Activated CD4-positive, alpha-beta T cell treated with anti-CD3 and anti-CD28 coated beads, Interleukin-2, amount 50 U/mL, for 16 hours (primary cell): ENCODE measurements at places on chromosomes 7 and 10.

DNA sequence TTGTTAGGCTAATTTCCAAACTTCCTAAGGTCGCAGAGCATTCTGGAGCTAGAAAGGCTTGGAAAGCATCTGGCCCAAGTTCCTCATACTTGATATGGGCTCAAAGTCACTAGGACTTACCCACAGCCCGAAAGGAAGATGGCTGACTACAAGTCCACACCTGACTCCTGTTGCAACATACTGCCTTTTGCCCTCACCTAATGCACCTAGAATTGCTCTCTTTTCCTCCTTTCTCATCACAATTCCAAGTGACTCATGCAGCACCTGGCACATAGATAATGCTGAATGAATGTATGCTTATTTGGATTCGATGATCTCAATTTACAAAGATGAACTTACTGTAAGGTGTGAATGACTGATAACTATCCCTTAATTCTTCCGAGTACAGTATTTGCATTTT, 131.5 kb downstream of the SORBS1 start:
- no peak for DNase-seq

DNA sequence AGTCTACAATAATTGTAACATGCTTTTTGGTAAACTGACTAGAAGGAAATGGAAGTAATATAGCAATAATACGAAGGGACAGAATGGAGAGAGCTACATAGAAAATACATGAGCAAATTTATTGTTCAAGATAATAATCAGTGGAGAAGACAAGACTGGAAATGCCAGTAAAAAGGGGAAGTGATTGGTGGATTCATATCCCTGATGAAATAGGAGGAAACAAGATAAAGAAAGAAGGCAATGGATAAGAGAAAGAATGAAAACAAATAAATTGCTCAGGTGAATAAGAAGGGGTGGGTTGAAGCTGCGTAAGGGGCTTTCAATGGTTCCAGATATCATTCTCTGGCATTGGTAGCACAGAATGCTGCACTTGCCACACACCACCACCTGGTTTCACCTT, 135.9 kb downstream of the LRRN3 start:
- no peak for DNase-seq

DNA sequence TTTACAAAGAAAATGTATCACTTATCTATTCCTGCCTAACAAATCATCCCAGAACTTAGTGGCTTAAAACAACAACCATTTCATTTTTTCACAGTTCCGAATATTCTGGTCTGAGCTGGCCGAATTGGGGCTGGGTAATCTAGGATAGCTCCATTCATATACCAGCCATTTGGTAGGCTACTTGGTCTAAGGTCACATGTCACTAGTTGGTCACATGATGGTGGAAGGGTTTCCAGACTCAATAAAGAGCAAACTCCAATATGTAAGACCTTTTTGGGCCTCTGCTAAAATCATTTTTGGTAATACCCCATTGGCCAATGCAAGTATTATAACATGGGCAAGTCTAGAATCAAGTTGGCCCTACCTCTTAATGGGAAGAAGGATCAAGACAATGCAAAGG, 55.3 kb upstream of the FGL2 start:
- no peak for DNase-seq

DNA sequence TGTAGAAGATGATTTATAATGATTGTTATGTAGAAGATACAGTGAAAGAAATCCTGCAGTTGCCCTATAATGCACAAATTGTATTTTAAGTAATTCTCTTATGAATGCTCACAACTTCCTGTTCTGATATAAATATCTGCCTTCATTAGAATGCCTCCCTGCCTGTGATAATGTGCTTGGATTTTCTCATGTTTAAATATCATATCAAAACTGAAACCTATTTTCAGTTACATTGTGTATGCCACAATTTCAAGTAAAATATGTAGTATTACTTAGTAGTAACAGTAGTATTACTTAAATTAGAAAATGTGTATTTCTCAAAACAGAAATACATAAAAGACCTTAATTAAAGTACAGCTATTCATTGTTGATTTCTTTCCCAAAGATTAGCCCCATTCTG, 41.1 kb upstream of the TFEC start:
- no peak for DNase-seq

- no peak for DNase-seq
Measured at GRCh38 chr7:87959336-87959735, 25.3 kb downstream of the ADAM22 start.

- DNase-seq, result no peak
Measured at GRCh38 chr7:68348401-68348800, 1249.9 kb upstream of the AUTS2 start.

GRCh38 chr10:108562105-108562504, 1361.2 kb downstream of the XPNPEP1 start:
- no peak for DNase-seq

DNA sequence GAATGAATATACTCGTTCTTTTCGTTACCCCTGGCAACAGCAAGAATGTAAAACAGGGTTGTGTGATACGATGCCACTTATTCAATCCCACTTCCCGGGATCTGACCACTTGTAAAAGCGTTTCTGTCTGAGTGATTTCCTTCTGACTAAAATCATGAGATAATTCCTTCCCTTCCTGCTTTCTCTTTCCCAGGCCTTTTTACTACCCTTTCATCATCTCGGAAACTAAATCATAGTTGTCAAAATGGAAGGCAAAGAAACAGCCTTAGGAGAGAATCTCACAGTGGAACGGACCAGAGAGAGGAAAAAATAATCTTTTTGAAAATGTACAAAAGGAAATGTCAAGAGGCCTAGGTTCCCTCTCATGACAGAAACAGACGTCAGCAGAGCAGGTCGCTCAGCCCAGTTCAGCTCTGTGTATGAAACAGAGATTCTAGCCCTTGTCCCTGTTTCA, 29.8 kb downstream of the DIP2C start:
- no peak for DNase-seq

DNA sequence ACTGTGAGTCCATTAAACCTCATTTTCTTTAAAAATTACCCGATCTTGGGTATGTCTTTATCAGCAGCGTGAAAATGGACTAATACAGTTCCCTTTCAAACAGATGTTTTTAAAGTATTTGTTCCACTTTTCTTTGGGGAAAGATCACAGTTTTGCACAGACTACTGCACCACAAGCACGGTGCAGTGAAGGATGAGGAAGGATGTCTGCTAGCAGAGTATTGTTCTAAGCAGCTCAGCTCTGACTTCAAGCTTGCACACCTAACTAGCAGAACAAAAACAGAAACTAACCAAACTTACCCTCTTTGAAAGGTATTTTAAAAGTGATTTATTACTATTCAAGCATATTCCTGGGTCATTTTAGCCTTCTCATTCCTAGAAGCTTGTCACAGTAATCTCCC, 20.0 kb downstream of the THNSL1 start:
- no peak for DNase-seq

DNA sequence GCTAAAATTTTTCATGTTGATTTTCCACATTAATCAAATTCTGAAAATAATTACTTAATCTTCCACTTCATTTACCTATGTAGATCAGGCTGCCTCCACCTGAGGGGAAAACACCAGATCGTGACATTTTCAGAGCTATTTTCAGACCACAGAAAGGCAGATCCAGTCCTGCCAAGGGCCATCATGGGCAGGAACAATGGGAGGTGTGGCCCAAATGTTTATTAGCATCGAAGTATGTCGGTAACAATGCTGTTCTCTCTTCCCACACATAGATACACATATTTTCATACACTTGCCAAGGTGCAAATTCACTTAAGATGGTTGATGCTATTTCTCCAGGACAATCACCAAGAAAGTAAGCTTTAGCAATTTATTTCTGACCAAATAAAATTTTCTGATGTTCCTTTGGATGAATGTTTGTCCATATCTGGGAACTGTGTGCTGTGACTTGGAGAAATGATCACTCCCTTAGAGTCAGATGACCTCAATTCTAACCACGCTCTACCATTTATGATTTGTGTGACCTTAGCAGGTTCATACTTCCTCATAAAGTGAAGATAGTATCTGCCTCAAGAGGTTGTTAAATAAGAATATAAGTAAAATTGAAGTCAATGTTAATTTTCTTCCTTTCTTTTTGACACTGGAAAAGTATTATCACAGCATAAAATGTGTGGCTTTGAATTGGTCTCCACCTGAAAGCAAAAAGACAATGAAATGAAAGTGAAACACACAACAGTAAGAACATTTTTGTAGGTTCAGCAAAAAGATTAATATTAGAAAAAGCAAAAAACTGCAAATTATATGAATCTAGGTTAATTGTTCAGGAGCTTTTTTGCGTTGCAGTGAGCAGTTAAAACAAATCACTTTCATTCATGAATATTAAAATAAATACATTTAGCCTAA, 310.4 kb upstream of the PHF14 start:
- no peak for DNase-seq

GRCh38 chr10:131825150-131825848, 75.5 kb upstream of the PPP2R2D start:
- no peak for DNase-seq

- DNase-seq, result no peak
Measured at GRCh38 chr7:67021260-67021659, 24.6 kb downstream of the TYW1 start.

DNA sequence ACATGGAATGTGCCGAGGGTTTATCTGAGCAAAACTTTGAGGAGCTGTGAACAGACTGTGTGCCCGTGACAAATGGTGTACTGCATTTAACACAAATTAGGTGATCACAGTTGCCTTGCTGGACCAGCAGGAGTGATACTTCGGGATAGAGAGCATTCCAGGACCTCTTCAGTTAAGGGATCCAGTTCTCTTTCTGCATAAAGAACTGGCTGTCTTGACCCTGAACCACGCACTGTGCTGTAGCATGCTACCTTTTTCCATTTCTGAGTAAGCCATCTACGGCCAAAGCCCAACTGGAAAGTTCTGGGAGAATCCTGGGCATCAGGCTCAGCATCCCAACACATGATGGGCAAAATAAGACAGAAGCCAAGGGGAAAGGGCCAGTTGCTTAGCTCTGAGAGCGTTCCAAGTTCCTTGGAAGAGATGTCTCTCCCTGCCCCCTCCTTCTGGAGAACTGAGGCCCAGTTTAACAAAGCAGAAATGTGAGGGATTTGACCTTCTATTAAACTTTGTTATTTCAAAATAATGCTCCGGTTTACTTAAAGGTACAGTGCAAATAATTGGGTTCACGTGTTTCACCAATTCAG, 37.9 kb upstream of the ADD3 start:
- DNase-seq, result no peak

- DNase-seq, result no peak
Measured at GRCh38 chr7:81533931-81534330, 235.9 kb downstream of the HGF start.

- DNase-seq, result no peak
Measured at GRCh38 chr10:120386896-120387295, 70.1 kb upstream of the PLPP4 start.

DNA sequence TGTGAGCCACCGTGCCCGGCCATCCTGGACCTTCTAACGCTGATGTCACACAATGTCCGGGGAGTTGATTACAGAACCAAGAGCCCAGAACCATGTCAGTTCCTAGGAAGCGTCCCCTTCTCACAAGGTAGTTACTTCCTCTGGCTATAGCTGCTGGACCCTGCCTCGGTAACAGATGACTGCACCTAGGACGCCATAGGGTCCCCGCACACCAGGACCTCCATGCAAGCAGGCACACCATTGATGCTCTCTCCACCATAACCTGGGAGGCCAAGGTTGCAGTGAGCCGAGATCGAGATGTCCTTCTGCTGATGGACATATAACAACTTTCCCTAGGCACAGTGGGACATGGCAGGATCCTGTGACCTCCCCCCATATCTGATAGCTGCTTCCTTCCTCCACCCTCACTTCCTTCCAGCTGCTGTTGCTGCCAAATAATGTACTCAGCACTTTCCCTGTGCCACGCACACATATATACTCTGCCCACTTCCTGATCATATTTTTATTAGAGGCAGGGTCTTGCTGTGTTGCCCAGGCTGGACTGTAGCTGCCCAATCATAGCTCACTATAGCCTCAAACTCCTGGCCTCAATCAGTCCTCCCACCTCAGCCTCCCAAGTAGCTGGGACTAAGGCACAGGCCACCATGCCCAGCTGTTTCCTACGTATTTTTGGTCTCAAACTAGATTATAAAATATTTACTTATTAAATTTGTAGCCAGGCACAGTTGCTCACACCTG, 3.5 kb upstream of the SNX8 start:
- no peak for DNase-seq

DNA sequence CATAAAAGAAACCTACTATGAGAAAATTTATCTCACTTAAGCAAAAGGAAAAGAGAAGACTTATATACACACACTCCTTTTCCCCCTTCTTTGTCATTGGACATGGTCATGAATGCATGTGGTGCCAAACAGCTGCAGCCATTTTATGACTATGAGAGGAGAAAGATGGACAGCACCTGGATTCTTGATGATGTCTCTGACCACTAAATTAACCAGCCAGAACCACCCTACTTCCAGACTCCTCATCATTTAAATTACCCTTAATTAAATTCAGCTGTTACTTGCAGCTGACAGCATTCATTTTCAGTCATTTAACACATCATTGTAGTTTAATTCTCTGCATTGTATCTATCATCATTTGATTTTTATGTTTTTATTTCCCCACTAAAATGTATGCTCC, 379.0 kb upstream of the HPS1 start:
- no peak for DNase-seq

- DNase-seq, result no peak
Measured at GRCh38 chr10:67975871-67976270, 91.4 kb downstream of the SIRT1 start.

- peak; percentile 47 for DNase-seq
Measured at GRCh38 chr10:30581779-30582380, 47.7 kb downstream of the LYZL2 start.

- no peak for DNase-seq
Measured at GRCh38 chr7:135519233-135519688, 9.4 kb upstream of the CNOT4 start.

GRCh38 chr10:132373241-132373955, 23.6 kb upstream of the PWWP2B start:
- DNase-seq, result no peak

- no peak for DNase-seq
Measured at GRCh38 chr10:121791761-121792160, 136.1 kb downstream of the ATE1 start.

DNA sequence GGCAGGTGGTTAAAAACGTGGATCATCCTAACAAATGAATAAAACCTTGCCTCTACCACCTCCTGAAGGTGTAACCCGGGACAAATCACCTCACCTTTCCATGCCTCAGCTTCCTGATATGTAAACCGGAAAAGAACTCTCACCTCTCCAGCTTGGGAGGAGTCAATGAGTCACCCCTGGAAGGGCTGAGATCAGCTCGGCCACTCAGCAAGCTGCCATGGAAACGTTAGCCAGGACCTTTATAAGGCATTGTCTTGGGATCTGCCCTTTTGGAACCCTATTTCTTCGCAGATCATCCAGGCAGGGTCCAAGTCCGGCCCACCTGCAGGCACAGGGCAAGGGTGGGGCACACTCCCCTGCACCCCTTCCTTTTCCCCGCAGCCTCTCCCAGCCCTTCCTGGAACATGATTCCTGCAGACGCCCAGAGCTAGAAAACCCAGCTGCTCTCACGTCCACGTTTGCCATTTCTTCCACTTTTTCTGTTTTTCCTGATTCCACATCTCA, 81.6 kb upstream of the PFKP start:
- DNase-seq, result no peak

GRCh38 chr7:106775552-106775936, 89.5 kb upstream of the PIK3CG start:
- DNase-seq, result no peak
